ENCODE measurements at places on chromosomes 3 and 15.

GRCh38 chr3:186382217-186382885 is 20.3 kb upstream of the DGKG start:
- no peak for DNase-seq

GRCh38 chr3:76266511-76266910 is 481.2 kb upstream of the ZNF717 start:
- DNase-seq, result no peak

GRCh38 chr15:36724493-36724892 is 145.1 kb downstream of the CDIN1 start:
- DNase-seq, result no peak

DNA sequence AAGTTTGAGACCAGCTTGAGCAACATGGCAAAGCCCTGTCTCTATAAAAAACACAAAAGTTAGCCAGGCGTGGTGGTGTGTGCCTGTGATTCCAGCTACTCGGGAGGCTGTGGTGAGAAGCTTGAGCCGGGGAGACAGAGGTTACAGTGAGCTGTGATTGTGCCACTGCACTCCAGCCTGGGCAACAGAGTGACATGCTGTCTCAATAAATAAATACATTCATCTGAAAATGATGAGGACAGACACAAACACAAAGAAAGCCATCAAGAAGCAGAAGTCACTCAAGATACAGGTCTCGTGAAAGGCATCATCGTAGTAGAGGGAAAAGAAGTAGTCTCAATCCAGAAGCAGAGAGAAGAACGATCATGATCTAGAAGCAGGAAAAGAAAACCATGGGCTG is 18.1 kb downstream of the AP3S2 start:
- no peak for DNase-seq

- DNase-seq, result no peak
Observed at GRCh38 chr15:101264911-101265641, 12.2 kb downstream of the SELENOS start.

DNA sequence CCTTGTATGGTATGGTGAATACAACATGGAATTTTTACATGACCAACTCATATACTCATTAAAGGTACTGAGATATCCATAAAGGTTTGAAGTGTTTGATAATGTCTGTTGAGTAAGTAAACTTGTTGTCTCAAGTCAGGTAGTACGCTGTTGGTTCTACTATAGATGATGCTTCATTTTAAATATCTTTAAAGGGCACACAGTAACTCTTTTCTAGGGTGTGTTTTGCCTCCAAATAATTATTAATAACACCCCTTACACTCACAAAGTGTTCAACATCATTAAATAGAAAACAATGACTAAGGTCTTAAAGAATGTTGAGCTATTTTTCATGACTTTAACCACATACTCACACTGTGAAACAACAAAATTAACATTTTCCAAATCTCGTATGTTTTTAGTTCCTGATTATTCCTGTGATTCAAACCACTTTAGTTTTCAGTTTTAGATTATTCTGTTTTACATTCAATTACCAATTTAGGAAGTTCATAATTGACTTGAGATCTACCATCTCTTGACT is 220.0 kb upstream of the NANOGP8 start:
- no peak for DNase-seq

- DNase-seq, result no peak
Observed at GRCh38 chr15:39736412-39737195, 46.0 kb downstream of the FSIP1 start.

DNA sequence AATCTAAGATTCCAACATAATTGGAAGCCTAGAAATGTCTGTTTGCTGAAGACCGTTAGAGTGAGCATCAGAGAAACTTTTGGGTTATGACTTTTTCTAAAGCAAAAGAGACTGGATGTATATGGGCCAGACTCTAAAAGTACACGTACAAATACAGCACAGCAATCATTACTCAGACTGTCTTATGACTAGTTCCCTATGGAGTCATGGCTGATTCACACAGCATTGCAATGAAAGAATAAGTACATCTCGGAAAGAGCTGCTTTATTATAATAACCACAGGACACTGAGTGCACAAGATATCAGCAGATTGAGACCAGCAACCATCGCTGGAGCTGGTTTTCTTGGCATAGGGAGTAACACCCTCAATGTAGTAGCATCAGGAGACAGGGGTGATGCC is 618.6 kb downstream of the NLGN1 start:
- DNase-seq, result no peak

- no peak for DNase-seq
Observed at GRCh38 chr3:171586274-171586673, 126.1 kb upstream of the TNIK start.

GRCh38 chr3:40714771-40715345 is 190.1 kb downstream of the ZNF621 start:
- DNase-seq, result no peak

DNA sequence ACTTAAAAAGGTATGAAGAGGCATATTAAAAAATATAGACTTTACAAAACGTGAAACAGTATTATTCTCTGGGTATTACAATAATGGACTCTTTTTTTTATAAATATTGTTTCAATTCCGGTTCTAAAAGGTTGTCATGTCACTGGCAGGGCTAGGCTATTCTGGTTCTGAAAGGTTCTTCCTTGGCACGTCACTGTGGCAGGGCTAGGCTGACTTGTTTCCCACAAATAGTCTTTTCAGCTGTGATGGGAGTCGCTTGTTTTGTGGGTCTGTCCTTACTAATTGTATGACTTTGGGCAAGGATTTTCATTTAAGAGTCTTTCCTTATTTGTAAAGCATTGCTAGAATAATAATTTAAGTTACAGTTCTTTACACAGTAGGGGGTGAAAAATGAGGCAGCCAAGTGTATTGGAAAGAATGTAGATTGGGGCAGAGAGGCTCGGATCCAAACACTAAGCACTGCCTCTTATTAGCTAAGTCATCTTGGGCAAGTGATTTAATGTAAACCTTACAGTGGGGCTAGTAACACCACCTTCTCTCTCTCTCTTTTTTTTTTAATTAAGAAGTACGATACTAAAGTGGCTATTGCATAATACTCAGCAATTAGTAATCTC is 12.4 kb upstream of the MELTF start:
- no peak for DNase-seq

- DNase-seq, result no peak
Observed at GRCh38 chr3:101701696-101702634, 15.4 kb upstream of the RPL24 start.

GRCh38 chr3:136772709-136773108 is 20.5 kb upstream of the STAG1 start:
- no peak for DNase-seq

GRCh38 chr3:57911593-57911992 is 96.6 kb upstream of the FLNB start:
- DNase-seq, result no peak

- no peak for DNase-seq
Observed at GRCh38 chr3:89052386-89052785, 55.0 kb upstream of the EPHA3 start.

GRCh38 chr15:45702041-45702440 is 67.2 kb downstream of the SQOR start:
- no peak for DNase-seq

GRCh38 chr3:13022348-13023234 is 50.6 kb downstream of the IQSEC1 start:
- DNase-seq, result no peak

GRCh38 chr3:56421205-56421604 is 47.1 kb downstream of the ERC2 start:
- DNase-seq, result no peak

GRCh38 chr15:31857194-31857593 is 173.1 kb upstream of the CHRNA7 start:
- no peak for DNase-seq

DNA sequence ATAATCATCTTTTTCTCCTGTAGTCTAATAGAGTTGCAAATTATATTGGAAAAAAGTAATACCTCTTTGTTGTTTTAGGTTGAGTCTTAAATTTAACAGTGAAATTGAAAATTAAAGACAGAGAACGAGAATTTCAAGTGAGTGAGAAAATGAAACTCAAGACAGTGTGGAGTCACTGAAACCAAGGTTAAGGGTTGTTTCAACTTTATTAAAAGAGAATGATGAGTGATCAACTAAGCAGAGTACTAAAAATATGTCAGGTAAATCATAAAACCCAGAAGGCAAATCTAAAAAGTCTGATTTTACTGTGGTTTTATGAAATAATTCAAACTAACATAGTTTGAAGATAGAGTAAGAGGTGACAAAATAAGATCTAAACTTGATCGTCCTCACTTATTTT is 782.5 kb upstream of the SEMA6D start:
- DNase-seq, result no peak

DNA sequence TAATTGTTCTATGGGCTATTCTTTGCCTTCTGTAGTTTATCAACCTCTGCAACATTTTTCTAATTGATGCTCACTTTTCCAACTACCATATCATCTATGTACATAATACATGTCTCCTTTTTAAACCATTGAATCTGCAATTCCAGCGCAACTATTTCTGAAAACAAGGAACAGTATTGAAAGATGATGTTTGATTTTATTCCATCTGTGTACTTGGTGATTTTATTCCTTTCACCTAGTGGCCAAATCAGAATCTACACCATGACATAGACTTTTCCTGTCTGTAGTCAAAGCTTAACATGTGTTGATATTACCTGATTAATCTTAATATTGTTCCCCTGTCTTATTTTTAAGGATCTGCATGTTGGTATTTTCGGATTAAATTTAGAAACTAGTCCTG is 13.0 kb downstream of the NKTR start:
- DNase-seq, result no peak

DNA sequence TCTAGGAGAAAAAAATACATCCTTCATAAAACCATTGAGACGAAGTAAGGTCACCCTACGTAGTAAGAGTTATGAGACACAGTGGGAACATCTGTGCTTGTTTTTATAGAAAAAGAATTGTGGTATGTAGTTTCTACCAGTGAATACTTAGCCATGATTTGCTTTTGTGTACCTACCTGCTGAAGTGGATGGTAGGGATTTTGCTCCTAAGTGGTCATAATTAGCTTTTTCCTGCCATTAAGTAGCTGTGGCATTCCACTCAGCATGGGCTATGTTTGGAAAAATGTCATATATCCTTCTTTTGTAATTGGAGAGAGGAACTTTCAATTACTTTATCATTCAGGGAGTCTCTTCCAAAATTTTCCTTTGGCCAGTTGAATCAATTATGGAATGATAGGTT is 63.7 kb downstream of the CHD2 start:
- no peak for DNase-seq

DNA sequence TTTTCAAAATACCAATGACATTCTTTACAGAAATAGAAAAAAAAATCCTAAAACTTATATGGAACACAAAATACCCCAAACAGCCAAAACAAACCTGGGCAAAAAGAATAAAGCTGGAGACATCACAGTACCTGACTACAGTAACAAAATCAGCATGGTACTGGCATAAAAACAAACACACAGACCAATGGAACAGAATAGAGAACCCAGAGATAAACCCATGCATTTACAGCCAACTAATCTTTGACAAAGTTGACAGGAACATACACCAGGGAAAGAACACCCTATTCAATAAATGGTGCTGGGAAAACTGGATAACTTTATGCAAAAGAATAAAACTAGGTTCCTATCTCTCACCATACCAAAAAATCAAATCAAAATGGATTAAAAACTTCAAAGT is 36.4 kb downstream of the SCAPER start:
- DNase-seq, result no peak

GRCh38 chr15:99249270-99249841 is at the start of gene TTC23:
TTC23 (minus strand) TSS chr15:99249581; CDS start chr15:99228712, 20,869 bp downstream.
- no peak for DNase-seq

DNA sequence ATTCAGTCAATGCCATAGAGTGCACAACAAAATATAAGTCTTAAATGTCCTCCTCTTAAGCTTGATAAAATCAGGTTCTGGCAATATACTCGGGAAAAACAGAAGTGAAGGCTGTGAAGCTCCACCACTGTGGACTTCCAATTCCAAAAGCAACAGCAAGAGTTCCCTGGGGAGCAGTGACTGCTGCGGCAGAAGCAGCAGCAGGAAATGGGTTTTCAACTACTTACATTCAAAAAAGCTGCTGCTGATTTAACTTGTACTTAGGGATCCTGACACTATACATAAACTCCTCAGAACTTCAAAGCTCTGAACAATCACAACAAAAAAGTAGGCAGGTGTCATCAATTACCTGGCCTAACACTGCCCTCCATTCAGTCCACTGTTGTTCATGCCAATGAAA is 4.7 kb downstream of the CEP152 start:
- no peak for DNase-seq

All from stimulated activated effector memory CD8-positive, alpha-beta T cell treated with anti-CD3 and anti-CD28 coated beads, Interleukin-12 subunit alpha, Interleukin-12 subunit beta, amount 100 ng/mL, for 72 hours (primary cell).